ENCODE measurements at places on chromosomes 3 and 15.

DNA sequence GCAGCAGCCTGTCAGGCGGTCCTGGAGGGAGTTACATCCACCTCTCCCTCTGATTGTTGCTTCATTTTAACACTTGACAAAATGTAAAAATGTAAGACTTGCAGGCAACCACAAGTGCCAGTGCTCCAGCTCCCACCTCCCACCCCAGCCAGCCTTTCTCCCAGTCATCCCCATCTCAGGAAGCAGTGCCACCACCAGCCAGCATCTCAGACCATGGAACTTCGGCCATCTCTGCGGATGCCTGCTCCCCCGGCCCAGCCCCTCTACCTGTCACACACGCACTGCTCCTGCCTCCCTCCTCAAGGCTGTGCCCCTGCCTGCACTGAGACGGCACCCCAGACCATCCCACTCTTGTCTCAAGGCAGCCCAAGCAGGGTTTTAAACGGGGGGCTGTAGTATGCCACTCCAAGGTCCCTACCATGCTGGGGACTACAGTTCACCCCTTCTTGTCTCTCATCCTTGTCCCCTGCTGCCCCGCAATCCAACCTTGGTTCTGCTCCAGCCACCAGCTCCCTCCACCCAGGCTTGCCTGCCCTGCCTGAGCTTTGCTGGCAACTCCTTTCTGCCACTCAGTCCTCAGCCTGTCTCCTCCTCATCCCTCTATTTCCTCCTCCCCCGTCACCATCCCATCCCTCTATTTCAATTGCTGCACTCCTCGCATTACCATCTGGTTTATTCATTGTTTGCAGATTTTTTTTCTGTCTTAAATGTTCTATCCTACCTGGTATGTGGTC lies 85.8 kb downstream of the SNRK start:
- DNase-seq = no peak

DNA sequence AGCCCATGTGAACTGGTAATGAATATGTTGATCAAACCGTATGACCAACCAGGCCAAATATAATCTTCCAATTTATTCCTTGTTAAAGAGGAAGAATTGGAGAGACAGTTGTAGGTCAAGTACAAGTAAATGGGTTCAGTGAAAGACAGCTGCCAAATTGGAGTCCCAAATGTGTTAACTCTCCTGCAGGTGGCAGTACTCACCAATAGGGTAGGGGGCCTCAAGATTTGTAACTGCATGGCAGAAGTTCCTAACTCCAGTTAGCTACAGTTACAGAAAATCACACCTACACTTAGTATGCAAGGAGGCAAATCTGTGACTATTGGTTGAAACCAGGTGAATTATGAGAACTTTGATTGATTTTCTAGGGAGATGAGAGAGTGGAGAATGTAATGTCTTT lies 278.0 kb downstream of the ZBBX start:
- DNase-seq = no peak

- no peak for DNase-seq
Measured at GRCh38 chr3:37295925-37296324, 121.5 kb upstream of the LRRFIP2 start.

DNA sequence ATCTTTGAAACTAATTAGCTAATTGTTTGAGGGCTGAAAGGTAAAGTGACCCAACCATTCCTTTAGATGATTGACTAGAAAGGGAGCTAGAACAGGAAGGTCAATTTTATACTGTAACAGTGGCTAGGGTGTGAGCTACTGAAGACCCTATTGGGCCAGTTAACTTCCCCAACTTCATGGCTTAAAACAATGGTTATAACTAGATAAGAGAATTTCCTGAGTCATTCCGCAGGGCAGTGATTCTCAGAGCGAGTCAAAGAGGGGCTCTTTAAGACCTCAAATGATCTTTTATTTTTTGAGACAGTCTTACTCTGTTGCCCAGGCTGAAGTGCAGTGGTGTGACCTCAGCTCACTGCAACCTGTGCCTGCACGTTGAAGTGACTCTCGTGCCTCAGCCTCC lies 33.7 kb upstream of the TTBK2 start:
- DNase-seq = no peak

DNA sequence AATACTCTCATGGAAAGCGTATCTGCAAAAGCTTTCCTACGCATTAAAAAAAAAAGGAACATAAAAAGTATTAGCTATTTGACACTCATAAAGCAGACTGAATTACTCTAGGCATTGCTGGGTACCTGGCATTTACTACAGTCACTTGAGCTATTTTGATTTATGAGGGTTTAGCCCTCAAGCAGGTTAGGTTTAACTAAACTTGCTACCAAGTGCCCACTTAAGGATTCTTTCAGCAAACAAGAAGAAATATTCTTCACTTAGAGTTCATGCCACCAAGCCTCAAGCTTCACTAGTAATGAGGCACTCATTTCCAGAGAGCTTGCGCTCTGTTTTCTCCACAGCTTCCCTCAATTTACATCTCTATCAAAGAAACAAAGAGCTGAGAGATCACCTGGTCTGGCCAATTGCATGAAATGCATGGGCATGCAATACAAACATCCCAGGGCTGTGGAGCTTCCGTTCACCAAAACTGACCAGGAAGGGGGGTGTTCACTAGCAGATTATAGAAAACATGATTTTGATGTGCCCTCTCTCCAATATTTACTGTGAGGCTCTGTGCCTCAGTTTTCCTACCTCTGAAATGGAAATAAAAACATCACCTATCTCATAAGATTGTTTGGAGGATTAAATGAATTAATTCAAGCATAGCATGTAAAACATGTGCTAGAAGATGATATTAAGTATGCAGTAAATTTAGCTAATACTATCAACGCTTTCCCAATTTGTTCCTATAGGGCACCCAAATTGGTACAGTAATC lies 217.3 kb downstream of the RORA start:
- no peak for DNase-seq

- DNase-seq = no peak
Measured at GRCh38 chr15:49674370-49674769, 53.5 kb downstream of the DTWD1 start.

GRCh38 chr3:119492128-119492527 lies 6.2 kb upstream of the TIMMDC1 start:
- no peak for DNase-seq

- DNase-seq = peak; percentile 31
Measured at GRCh38 chr15:90221246-90221900, 12.4 kb downstream of the CIB1 start.

DNA sequence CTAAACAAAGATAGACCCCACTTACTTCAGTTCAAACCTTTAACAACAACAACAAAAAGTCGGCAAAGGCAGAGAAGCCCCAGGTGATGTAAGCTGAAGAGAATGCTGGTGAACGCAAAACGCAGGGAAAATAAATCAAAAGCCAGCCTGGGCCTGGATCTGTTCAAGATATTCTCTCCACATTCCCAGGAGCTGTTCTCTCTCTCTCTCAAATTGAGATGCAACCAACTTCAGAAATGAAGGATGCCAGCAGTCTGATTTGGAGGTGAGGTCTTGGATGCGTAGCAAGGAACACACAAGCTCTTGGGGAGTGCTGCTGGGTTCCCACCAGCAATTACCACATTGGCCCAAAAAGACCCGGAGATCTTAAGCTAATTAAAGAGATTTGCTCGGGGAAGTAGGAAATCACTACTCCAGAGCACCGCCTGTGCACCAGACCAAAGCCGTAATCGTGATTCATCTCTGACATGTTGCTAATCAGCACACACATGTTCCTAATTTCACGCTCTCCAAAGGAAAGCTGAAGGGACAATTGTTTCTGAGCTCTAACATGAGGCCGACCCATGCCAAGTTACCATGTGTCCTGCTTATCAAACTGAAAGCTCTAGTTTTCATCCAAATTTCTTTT lies 37.1 kb downstream of the IL17RD start:
- DNase-seq = no peak
